Activated gamma-delta T cell treated with anti-CD3 and anti-CD28 coated beads, Interleukin-2, amount 50 U/mL, for 16 hours (primary cell): ENCODE measurements at places on chromosomes 3 and 15.

DNA sequence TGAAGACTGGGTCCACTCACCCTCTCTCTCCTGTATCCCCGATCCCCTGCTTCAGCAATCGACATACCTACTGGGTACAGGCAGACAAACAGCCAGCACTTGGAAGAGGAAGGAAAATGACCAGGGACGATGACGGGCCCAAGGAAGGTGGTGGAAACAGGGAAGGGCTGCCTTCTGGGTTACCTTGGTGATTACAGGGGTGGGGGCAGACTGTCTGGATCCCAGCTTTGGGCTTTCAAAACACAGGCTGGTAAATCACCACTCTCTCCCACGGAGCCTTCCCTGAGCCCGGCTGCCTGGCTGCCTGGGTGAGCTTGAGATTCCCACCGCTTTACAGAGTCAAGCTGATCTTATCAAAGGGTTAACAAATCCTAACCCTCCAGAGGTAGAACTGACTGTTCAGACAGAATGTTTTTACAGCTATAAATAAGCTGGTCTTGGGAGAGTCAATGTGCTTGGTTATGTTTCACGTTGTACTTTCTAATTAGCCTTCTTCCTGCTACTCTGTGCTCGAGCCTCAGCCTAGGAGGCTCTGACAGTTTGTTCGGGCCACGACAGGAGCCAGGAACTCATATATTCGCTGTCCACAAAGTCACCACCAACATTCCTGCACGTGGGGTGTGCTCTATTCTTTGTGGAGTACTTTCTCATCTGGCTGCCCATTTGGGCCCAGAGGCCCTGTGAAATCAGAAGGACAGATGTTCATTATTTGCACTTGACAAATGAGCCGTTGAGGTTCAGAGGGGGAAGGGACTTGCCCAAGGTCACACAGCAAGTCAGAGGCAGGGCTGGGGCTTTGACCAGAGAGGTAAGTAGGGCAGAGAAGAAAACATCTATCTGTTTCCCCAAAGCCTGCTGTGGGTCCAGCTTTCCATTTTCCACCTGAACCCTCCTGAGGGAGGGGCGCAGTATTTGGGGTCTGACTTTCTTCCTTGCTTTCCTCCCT lies 63.5 kb downstream of the FEM1B start:
- no peak for DNase-seq

- no peak for DNase-seq
These were observed 24.8 kb downstream of the TPM1 start for GRCh38 chr15:63067306-63067705.

- no peak for DNase-seq
These were observed 287.5 kb downstream of the RBMS3 start for GRCh38 chr3:29568355-29568754.

GRCh38 chr3:104629038-104629437 lies 737.7 kb upstream of the ALCAM start:
- DNase-seq: no peak

DNA sequence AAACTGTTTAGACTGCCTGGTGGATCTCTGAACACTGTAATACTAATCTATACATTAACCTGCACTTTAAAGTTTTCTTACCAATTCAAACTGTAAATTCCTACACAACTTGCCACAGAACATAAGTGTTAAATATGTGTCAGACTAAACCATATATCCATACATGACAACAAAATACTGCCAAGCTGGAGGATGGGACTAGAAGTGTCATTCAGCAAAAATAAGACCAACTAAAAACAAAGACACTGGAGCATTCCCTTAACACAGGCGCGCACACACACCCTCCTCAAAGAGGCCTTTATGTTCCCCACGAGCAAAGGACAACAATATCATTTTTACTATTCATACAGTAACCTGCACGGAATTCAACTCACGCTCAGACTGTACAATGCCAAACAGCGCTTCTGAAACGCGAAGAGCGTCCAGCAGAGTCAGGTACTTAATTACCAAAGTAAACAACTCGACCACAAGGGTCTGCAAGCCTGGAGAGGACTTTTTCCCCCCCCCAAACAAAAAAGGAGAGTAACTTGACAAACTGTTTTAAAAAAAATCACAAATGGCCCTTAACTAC lies 1.1 kb downstream of the DCUN1D1 start:
- DNase-seq: no peak

DNA sequence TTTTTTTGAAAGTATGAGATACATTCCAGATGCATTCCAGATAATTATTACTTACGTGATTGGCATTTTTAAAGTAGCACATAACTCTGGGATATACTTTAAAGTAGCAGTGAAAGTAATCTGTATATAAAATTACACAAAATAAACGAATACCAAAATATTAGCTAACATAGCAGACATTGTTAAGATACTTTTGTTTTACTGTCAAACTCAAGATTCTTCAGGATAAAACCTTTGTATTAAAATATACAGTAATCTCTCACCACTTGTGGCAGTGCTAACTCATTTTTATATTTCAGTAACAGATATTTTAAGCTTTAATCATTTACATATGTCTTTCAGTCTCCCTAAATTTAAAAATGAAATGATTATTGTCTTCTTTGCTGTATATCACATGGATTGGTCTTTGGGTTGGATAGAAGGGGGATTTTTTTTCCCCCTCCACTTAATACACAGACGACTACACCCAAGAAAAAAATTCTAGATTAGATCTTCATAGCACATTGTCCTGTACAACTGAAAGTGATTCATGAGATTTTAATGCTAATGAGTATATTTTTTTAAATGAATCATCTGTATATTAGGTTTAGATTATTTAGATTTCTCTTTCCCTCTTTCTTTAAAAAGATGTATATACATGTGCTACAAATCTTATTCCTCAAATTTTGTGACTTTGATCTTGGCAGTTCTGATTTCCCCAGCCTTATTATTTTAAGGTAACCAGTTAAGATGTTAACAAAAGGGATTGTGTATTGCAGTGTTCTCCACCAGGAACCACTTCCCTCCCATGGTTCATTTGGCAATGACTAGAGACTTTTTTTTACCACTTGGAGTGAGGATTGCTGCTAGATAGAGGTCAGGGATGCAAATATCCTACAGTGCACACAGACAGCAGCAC lies 24.5 kb upstream of the EBLN2 start:
- DNase-seq: no peak

- no peak for DNase-seq
These were observed 93.4 kb downstream of the LRRK1 start for GRCh38 chr15:101012326-101013200.

DNA sequence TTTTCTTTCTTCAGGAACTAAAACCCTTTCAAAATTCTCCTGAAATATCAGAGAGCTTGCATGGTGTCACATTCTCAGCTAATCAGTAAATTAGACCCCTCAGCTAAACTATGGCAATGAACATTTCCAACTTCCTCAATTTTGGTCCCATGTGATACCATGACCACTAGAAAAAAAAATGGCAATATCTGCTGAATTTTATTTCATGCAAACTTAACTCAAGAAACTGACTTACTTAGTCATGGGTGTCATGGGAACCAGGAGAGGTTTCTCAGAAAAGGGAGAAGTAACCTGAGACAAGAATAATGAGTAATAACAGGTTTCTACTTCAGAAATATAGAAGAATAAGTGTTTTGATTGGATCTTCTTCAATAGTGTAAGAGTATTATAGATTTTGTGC lies 784.6 kb upstream of the ALCAM start:
- no peak for DNase-seq

DNA sequence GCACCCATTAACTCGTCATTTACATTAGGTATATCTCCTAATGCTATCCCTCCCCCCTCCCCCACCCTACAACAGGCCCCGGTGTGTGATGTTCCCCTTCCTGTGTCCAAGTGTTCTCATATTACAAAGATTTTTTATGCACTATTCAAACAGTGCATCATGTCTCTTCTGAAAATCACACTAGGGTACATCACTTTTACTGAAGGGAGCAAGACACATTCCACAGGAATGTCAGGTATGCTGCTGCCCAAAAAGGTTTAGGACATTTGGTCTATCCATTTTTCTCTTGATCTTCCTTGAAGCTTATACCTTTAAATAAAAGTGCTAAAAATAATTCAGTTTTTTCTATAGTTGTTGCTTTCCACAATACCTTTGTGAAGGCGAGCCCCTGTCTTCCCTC lies 9.2 kb upstream of the EPHA3 start:
- DNase-seq: no peak

GRCh38 chr3:104768886-104769285 lies 597.8 kb upstream of the ALCAM start:
- no peak for DNase-seq

DNA sequence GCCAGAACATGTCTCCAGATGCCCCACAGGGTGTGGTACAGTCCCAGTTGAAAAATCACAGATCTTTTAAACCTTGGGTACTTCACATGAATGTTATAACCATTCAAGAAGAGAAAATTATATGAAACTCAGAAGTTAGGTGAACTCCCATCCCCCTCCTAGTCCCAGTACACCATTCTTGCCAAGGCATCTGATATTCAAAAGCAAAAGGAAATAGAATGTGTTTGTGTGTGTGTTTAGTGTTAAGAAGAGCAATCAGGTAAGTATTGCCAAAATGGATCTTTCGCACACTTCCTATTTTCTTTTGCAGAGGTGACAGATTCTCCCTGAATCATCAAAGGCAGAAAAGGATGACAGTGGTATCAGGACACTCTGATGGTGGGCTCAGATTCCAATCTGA lies 44.1 kb upstream of the LMOD3 start:
- no peak for DNase-seq

DNA sequence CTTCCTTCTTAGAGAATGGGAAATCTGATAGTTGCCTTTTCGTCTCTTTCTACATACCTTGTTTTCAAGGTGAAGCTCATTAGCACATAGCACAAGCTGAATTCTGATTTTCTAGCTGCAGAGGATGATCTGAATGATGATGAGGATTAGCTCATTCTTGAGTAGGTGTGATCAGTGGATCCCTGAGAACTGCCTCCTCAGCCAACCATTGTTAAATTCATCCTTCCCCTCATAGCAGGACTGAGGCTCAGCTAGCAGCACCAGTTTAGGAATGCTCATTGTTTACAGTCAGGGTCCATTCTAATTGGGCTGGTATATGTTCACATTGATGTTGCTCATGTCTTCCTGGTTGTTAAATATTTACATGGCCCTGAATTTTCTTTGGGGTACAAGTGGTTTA lies 299.9 kb upstream of the MME start:
- no peak for DNase-seq

DNA sequence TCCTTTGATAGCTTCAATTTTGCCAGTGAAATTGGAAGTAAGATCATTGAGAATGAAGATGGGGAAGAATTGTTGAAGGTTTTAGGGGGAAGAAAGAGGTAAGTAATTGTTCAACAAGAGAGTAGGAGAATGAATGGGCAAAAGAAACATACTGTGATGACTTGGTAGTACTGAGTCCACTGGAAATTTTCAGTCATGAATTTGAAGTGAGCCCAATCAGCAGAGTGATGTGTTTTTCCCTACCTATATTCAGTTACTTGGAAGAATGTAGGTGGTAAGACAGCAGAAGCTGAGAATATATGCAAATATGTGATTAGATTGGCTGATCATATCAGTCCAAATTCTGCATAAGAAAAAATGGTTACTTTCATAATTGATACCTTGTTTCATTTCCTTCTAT lies 569.6 kb downstream of the AGBL1 start:
- DNase-seq: no peak

DNA sequence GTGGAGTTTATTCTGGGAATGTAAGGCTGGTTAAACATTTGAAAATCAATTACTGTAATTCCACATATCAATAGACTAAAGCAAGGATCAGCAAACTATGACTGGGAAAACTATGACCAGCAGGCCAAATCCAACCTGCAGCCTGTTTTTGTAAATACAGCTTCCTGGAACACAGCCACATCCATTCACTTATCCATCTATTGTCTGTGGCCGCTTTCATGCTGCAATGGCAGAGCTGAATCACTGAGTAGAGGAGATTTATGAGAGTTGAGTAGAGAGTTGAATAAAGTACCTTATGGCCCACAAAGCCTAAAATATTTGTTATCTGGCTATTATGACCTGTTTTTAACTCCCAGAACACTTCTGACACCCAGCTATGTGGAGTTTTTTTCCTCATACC lies 12.2 kb downstream of the MYLK start:
- DNase-seq: no peak

DNA sequence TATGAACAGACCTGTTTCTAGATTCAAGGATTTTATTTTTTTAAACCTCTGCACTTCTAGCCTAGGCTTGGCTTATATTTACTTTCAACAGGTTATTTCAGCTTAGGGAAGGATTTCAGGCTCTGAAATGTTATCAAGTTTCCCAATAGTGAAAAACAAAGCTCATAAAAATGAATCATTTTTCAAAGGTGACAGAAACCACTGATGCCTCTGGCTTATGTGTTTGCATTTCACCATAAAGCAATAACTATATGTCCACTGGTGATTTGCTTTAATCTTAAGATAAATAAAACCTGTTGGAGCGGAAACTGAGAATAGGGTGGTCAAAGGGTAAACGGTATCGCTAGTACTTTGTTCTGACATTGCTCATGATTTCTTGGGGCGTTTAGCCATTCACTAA lies 141.2 kb upstream of the LRIG1 start:
- no peak for DNase-seq

GRCh38 chr3:14880447-14881106 lies 61.8 kb downstream of the FGD5 start:
- no peak for DNase-seq

GRCh38 chr3:193960487-193961274 lies 175.3 kb upstream of the HES1 start:
- DNase-seq: no peak
